ENCODE measurements at places on chromosomes 5 and 9.

DNA sequence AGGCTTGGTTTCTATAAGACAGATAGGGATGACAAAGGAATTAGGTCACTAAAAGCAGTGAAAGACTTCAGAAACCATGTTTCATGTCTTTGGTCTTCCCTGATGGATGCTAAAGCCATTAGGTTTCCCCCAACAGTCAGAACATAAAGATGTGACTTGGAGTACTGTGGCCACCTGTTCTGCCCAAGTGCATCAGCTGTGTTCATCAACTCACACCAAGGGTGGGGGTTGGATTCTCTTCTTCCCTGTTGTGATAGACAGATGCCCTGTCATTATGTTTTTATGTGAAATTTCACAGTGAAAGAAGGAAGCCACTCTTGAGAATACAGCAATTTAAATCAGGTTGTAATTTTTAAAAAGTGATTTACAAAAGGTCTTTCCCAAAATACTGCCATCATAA, 196.8 kb downstream of the SH3GL2 start:
- no peak for DNase-seq

GRCh38 chr5:143274952-143275351, 128.5 kb downstream of the NR3C1 start:
- no peak for DNase-seq

GRCh38 chr5:156621719-156622118, 228.4 kb upstream of the PPP1R2B start:
- no peak for DNase-seq

GRCh38 chr5:5437227-5438172, 15.0 kb downstream of the ICE1 start:
- no peak for DNase-seq

DNA sequence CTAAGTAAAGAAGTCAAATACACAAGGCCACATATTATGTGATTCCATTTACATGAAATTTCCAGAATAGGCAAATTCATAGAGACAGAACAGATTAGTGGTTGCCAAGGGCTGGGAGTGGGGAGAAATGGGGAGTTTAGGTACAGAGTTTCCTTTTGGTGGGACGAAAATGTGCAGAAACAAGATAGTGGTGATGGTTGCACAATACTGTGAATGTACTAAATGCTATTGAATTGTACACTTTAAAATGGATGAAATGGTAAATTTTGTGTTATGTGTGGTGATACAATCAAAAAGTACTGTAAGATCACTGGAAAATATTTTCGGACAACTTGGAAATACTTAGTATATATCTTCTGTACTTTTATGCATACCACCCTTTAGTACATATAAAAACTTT, 15.0 kb downstream of the ECM2 start:
- no peak for DNase-seq

- no peak for DNase-seq
These were observed 21.3 kb downstream of the GLT6D1 start for GRCh38 chr9:135617991-135618411.

DNA sequence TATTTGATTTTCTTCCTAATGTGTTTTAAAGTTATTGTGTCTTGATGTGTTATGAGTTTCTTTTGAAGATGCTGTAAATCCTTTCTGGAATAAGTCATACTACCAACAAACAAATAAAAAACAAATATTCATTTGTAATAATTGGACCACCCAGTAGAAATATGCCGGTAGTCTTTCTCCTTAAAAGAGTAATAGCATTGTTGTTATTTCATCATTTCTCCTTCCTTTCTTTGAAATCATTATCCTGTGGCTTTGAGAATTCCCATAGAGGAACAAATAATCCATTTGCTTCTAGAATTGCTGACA, 169.4 kb downstream of the NNT start:
- no peak for DNase-seq

DNA sequence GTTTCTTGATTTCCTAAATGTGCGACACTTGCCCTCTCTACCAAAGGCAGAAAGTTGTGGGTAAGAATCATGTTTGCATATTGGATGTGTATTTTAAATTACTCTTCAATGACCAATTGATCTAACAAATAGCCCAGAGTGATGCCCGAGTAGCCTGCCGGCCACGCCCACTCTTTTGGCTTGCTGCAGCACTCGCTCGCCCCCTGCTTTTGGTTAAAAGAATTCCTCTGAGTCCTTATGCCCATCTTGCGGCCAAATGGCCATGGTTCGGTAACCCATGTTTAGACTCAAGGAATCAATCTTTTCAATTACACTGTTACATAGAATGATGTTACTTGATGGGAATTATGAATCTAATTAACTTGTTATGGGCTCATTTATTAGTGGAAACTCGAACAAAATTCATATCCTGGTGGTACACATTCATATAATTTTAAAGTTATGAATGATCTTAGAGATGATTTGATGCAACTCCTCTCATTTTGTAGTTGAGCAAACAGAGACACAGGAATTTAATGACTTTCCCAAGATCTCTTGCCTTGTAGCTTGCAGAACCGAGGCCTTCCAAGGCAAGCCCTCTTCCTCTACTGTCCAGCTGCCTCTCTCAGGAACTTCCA, 36.5 kb downstream of the PPIC start:
- no peak for DNase-seq

DNA sequence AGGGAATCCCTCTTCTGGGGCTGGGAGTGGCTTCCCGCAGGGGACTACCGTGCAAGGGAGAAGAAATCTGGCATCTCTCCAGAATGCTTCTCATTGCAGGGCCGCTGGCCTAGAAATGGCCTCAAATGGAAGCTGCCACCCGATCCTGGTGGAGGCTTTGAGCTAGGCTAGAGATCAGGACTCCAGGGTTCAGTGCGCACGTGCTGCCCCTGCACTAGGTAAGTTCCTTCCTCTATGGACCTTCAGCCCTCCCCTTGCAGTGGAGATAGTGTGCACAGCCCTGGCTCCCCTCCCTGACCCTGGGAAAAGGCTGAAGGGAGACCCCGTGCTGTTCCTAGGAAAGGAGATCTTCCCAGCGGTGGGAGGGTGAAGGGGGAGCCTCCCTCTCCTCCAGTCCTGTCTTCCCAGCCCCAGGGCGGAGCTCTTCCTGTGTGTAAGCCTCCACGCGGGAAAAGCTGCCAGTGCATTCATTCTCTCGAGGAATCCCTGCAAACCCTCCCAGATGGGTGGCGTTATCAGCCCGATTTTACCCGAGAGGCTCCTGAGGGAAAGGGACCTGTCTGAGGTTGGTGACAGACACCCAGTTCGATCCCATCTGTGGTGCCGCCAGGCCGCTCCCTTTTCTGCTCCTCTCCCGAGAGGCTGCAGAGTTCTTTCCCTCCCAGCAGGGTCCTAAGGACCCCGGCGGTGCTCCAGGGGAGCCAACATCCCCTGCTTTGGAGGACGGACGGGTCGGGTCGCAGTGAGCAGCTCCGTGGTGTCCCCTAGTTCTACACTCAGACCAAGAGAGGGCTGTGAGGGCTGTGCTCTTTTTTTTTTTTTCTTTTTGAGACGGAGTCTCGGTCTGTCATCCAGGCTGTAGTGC, 1.4 kb upstream of the CERCAM start:
- no peak for DNase-seq

GRCh38 chr9:120441426-120442307, 138.3 kb downstream of the CDK5RAP2 start:
- DNase-seq: no peak

GRCh38 chr5:115377468-115378217, 81.2 kb upstream of the CCDC112 start:
- DNase-seq: no peak

DNA sequence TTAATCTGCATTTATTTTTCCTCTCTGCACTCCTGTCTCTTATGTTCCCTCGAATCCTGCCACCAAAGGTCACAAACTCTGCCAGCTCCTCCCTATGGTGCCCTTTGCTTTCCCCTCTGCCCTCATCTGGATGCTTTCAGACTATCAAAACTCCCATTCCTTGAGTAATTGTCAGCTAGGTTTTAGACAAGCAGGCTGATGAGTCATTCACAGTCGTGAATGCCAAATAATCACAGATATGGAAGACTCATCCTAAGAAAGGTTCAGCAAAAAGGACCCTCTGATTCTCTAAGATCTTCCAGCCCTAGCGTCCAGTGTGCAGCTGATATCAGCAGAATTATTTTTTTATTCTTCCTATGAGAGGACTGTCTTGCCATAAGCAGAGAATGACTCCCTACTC, 104.5 kb upstream of the NUDT12 start:
- no peak for DNase-seq

Measured in activated T-cell treated with anti-CD3 and anti-CD28 coated beads for 24 hours (primary cell).